ENCODE measurements at places on chromosomes 4 and X.

- no peak for DNase-seq
These were observed 35.6 kb downstream of the MAP7D3 start for GRCh38 chrX:136215559-136215958.

GRCh38 chr4:41146196-41146595, 68.1 kb downstream of the APBB2 start:
- DNase-seq, result no peak

DNA sequence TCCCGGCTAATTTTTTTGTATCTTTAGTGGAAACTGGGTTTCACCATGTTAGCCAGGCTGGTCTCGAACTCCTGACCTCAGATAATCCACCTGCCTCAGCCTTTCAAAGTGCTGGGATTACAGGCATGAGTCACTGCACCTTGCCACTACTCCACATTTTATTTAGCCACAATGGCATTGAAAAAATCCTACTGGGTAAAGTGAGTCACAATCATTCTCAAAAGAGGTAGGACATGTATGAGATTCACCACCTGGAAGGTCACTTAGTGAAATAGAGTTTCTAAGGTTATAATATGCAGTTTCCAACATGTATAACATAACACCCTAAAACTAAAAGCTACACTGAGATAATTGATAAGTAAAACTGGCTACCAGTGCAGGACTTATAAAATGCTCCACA, 159.2 kb downstream of the BTC start:
- DNase-seq, result no peak

GRCh38 chr4:139844057-139844456, 178.4 kb downstream of the MGST2 start:
- DNase-seq, result no peak

DNA sequence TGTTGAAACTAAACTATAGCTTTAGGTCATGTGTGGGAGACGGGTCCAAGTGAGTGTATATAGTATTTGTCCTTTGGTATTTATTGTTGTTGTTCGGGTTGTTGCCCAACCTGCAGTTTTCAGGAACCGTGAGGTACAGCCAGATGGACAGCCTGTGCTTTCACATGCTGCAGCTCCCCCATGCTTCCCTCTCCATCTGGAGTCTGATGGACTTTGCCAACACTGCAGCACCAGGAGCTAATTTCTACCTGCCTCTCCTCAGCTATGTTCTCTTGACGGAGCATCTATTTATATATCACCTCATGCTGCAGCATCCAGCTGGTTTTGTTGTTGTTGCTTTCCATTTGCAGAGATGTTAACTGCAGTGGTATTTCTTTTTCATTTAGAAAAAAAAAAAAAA, 80.1 kb downstream of the TLL1 start:
- no peak for DNase-seq

DNA sequence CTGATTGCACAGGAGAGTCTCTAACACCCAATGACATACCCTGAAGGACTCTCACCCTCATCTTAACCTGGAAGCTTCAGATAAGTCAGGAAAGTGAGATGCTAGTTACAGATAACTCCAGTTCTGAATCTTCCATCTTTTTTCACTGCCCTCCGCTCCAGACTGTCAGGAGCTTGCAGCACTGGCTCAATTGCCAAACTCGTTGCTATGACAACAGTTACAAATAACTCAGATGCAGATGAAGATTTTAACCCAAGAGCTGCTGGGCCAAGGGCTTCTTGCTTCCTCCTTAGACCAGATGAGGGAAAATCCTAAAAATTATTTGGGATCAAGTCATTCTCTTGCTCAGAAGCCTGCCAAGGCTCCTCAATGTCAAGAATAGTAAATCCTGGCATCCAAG, 109.1 kb upstream of the HUWE1 start:
- no peak for DNase-seq

DNA sequence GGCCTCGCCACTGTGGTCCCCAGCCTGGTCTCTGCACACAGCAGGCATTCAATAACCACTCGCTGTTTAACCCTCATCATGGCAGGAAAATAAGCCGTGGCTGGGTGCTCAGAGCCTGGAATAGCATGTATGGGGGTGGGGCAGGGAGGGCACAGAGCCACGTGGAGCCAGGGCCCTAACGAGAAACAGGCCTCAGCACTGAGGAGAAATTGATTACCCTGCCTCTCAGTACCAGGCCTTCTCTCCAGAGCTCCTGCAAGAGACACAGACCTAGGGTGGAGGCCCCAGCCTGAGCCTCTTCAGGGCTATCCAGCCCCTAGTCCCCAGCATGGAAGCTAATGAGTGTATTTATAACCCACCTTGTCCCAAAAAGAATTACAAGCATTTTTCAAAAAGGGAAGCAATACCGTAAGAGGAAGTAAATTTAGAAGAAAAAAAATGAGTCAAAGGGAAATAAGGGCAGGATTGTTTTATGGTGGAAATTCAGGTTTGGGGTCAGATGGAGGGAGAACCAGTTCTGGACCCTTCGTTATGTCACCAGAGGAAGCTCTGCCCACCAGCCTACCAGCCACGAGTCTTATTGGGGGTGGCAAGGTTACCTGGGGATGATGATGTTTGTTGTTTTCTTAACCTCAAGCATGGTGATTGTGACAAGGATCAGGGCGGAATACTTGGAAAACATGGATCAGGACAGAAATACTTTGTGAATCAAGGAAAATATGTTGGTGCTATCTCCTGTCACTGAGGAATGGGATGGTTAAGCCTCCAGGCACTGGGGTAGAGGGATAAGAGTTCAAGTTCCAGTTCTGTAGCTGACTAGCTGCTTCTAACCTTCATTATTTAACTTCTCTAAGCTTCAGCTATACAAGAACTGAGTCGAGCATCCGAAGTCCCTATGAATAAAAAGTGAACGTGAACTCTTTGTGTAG, 101.9 kb upstream of the RBPJ start:
- no peak for DNase-seq

DNA sequence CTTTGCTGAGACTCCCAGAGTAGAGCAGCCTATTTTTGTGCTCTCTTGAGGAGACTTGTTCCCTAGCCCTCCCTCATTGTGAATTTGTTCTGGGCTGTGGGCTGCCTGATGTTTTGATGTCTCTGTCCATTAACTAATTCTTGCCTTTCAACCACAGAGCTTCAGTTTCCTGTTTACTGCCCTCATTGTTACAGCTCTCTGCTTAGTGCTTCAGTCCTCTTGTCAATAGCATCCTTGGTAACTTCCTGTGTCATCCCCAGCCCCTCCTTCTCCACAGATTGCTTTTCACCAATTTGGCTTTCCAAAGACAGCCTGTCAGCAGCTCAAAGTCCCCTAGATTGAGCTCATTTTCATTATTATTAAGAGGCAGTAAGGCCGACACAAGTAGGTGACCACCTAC, 69.9 kb downstream of the COX7B2 start:
- DNase-seq, result no peak

DNA sequence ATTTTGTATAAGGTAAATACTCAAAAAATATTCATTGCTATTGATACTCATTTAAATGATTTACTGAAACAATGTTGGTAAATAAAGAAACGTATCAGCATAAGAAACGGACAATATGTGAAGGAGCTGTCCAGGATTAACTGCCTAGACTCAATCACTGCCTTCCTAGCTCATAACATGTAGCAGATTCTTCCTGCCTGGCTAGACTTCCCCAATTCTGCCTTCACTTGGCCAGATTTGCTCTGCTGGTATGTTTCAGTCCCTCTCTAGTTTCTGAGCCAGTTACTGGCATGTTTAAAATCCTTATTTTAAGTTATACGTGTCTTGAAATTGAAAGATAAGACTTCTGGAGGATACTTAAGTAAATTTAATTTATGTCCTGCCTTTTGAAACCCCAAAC, 740.3 kb downstream of the CENPC start:
- DNase-seq, result no peak

- DNase-seq, result no peak
These were observed 6.7 kb downstream of the MANBA start for GRCh38 chr4:102754044-102754443.

- DNase-seq, result peak; percentile 20
These were observed 1.1 kb downstream of the GABRA2 start for GRCh38 chr4:46388857-46389256.

GRCh38 chrX:31061091-31061490, 10.8 kb downstream of the FTHL17 start:
- DNase-seq, result no peak

DNA sequence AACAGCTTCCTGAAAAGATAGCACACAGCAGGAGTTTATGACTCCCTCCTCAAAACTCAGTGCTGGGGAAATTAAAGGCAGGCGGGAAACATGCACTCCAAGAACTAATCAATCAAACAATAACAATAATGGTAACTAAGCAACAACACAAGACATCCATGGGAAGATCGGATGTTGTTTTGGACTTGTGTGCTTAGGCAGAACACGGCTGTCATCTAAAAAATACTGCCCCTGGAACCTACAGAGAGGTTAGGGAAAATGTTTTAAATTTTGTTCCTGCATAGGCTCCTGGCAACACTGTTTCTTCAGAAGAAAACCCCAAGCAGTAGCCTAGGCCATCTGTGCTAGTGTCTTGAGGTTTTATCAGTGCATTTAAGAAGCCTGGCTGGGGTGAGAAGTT, 1378.2 kb downstream of the STIM2 start:
- no peak for DNase-seq

DNA sequence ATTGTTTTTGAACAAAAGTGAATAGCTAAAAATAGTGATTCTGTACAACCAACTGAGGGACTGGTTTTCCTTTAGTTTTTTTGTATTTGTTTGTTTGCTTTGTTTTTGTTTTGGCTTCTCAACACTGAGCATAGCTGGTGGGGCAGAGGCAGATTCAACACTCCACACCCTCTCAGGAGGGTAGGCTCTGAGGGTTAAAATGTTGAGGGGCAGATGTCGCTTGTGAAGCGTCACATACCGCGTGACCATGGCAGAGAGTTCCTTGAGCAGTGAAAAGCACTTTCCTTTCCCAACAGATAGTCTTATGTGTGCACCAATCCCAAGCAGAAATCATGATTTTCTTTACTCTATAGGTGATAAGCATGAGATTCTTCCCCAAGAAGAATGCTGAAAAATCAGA, 155.0 kb downstream of the PALLD start:
- DNase-seq, result no peak

DNA sequence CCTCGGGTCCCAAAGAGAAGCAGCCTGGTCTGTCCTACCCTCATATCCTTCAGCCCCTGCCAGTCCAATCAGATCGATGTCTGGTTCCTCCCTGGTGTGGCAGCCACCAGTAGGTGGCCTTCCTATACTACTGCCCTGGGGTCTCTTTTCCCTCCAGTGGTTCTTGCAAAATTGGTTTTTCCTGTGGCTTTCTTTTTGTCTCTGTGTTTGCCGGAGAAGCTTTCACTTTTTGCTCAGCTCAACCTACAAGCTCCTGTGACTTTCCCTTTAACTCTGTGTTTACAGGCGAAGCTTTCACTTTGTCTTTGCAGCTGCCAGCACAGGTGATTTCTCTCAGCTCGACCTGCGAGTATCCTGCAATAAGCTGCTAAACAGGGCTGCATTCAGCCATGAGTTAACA, 46.8 kb downstream of the UGT2A3 start:
- peak; percentile 12 for DNase-seq

DNA sequence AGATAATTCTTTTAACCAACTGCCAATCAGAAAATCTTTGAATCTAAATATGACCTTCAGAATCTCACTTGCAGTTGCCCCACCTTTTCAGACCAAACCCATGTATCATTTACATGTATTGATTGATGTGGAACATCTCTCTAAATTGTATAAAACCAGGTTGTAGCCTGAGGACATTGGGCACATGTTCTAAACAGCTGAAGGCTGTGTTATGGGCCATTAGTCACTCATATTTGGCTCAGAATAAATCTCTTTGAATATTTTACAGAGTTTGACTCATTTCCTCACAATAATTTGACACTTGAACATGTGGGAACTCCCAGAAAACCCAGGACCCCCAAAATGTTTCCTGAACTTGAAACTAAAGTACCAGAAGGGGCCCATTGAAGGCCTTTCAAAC, 58.7 kb downstream of the UGT2B10 start:
- no peak for DNase-seq

DNA sequence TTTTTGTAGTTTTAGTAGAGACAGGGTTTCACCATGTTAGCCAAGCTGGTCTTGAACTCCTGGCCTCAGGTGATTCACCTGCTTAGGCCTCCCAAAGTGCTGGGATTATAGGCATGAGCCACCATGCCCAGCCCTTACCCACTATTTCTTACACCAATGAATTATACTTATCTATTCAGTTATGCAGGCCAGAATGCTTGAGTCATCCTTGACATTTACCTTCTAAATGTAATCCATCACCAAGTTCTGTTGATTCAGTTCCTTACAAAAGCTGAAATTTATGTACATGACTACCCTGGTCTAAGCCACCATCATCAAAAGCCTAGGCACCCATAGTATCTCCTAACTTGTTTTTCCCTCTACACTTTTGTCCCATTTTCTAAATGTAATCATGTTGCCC, 585.7 kb downstream of the IL15 start:
- no peak for DNase-seq

GRCh38 chr4:127881563-127881864, 821 bp downstream of the PLK4 start:
- no peak for DNase-seq

GRCh38 chr4:132085105-132085504, 1064.0 kb upstream of the PCDH10 start:
- DNase-seq, result no peak

GRCh38 chr4:155530857-155531256, 135.8 kb upstream of the GUCY1A1 start:
- no peak for DNase-seq

DNA sequence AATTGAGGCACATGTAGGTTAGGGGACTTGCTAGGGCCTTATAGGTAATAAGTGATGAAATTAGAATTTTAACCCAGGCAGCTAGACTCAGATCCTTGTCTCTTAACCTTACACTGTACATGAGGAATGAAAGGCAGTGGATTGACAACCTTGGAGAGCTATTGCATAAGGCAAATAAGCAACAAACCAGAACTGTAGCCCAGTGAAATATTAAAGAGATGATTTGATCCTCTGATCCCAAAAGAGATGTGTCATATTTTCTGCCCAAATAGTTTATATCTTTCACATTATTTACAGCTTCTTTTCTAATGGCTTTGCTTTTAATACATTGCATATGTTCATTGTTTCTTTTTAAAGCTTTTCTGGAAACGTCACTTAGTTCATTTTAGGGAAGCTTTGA, 252.6 kb downstream of the ANK2 start:
- no peak for DNase-seq

DNA sequence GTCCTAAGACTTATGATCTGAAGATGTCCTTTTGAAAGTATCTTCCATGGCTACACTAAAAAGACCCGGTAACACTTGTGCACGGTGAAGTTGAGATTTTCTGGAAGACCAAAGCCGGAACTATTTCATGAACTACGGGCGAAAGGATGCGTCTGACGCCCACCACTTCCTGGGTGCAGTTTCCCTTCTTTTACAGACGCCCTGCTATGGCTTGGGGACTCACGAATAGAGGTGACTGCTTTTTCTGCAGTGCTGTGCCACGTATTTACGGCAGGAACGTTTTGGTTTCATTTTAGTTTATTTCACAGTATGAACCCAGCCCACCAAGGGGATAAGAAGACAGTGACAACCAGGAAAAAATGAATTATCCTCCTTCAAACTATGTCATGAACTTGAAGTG, 180.4 kb downstream of the AFAP1 start:
- no peak for DNase-seq
